ENCODE measurements at places on chromosomes 7 and 10.

- no peak overlapping the region for H3K27ac ChIP-seq
- no peak for DNase-seq
- H3K4me3 ChIP-seq: no peak overlapping the region
- peaks cover 20% of the 10 kb centered on the region for H3K4me1 ChIP-seq
- H3K27me3 ChIP-seq: no peaks in the 10 kb centered on the region
Observed at GRCh38 chr10:45675388-45675787, 2.8 kb upstream of the ZFAND4 start.

- no peak for DNase-seq
- H3K4me1 ChIP-seq: peaks cover 2% of the 10 kb centered on the region
- no peak overlapping the region for H3K4me3 ChIP-seq
- peaks cover 6% of the 10 kb centered on the region for H3K27me3 ChIP-seq
- H3K36me3 ChIP-seq: no peaks in the 10 kb centered on the region
Observed at GRCh38 chr7:43486634-43487033, 96.3 kb upstream of the STK17A start.

DNA sequence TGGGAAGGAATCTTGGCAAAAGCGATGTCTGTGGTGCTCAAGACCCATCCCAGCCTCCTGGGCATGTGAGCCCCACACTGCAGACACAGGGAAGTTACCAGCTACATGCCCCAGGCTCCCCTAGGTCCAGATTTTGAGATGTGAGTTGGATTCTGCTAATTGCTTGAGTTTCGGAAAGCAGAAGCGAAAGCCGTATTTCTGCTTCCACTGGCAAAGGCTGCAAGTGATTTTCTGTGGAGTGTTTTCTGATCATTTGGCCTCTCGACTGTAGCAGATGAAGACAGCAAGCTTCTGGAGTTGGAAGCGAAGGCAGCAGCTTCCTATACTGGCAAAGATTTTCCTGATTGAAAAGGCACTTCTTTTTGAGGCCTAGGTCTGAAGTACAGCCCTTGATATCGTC lies 29.6 kb downstream of the ANKRD16 start:
- DNase-seq: no peak
- H3K36me3 ChIP-seq: peaks cover 4% of the 10 kb centered on the region
- H3K27ac ChIP-seq: no peak overlapping the region
- no peaks in the 10 kb centered on the region for H3K4me1 ChIP-seq

DNA sequence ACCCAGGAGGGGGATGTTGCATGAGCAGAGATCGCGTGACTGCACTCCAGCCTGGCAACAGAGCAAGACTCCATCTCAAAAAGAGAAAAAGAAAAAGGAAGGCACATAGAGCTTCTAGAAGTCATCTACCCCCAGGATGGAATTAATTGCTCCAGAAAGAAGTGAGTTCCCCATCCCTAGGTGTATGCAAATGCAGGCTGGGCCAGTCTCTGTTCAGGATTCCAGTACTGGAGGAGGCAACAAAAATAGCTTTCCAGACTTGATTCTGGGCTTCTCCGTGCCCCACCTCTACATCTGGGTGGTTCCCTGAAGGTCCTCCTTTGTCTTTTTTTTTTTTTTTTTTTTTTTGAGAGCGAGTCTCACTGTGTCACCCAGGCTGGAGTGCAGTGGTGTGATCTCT lies 28.6 kb downstream of the CASTOR2 start:
- no peak overlapping the region for H3K27ac ChIP-seq
- no peak for DNase-seq
- no peak overlapping the region for H3K4me3 ChIP-seq

- H3K36me3 ChIP-seq: peaks cover 48% of the 10 kb centered on the region
- H3K4me3 ChIP-seq: no peak overlapping the region
- H3K4me1 ChIP-seq: peaks cover 28% of the 10 kb centered on the region
- no peaks in the 10 kb centered on the region for H3K27me3 ChIP-seq
- H3K27ac ChIP-seq: no peak overlapping the region
Observed at GRCh38 chr10:29415876-29416275, 127.0 kb downstream of the LYZL1 start.

DNA sequence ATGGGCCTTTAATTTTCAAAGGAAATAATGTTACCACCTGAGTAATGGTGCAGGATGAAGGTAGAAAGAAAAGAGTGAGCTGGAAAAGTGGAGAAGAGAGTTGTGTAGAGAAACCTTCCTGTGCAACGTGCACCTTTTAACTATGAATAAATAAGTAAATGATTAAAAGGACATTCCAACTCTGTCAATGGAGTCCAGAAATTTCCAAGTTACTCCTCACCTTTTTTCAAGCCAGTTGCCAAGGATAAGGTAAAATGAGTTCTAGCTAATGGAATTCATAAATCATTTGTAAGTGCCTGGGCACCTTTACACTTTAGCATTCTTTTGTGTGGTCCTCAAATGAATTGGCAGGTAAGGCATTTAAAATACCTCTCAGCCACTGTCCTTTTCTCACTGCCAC lies 549.4 kb upstream of the NRP1 start:
- H3K4me1 ChIP-seq: no peaks in the 10 kb centered on the region
- H3K27ac ChIP-seq: no peak overlapping the region
- DNase-seq: no peak
- H3K27me3 ChIP-seq: no peaks in the 10 kb centered on the region
